AG08395 (cell line): ENCODE measurements at places on chromosomes 6 and 20.
A peak's percentile ranks its signal among the peaks of the same experiment; 100 is the strongest.

DNA sequence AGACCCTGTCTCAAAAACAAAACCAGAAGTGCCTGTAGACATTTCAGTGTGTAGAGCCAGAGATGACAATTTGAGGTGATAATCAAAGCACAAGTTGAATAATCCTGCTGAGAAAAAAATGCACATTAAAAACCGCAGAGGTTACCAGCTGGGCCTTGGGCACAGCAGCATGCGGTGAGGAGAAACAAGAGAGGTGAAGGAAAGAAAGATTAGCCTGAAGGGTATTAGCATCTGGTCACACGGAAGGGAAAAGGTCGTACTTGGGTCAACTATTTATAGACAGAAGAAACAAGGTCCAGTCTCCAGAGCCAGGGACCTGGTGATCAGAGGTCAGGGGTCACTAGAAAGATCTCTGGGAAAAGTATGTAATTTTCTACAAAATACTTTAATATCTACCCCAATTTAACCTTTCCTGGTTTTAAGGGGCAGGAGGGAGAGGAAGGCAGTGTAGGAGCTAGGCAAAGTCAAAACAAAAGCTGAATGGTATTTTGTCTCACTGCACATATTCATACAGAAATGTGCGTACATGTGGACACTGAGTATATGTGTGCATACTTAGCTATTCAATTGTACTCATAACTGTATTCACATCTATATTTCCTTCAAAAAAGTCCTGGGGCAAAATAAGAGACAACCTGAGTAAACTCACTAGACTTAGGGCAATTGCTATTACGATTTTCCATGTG, 10.1 kb downstream of the MAP7 start:
- DNase-seq: no peak

DNA sequence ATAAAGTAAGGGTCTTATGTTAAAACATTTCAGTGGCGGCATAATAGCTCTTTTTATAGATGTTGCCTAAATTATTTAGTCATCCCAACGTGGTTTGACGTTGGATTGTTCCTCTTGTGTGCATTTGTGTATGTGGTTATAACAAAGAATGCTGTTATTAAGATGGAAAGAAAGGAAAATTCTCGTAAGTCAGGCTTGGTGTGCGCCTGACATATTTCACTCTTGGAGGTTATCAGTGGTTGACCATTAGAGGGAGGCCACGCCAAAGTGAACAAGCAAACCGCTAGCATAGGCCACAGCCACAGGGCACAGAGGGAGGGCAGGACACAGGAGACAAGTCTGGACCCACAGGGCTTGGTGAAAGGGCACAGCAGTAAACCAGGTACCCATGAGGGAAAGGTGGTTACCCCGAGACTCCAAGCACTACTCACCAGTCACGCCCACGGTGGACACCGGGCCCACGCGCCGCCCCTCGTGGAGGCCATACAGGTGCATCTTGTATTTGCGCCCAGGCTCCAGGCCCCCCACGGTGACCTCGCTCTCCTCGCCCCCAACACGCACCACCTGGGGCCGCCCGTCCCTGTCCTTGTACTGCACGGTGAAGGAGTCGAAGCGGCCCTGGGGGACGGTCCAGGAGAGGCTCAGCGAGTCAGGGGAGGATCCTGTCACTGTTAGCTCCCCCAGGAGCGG, 22.9 kb downstream of the CYP21A2 start:
- no peak for DNase-seq

DNA sequence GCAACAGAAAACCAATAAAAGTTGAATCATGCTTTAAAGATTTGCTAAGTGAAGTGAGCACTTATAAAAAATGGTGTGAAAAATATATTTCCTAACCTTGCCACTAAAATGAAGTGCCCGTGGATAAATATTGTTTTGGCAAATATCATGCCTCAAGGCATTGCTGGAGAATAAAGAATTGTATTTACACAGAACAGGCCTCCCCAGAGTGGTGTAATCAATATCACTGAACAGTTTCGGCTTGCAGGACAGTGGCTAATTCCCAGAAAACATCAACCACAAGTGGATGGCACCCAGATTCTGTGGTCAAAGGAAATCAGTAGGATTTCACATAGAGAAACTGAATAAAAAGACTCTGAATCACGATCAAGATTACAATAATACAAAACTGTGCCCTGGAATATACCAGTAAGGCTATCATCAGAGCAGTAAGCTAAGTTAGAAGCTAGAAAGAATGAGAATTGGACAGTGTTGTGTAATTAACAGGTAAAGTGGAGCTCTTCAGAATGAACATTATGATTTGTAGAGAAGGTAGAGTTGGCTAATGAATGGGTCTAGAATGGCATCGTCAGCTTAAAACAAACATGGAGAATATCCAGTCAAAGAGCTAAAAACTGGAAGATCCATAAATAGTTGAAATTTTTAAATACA, 1026.9 kb upstream of the ADGRB3 start:
- DNase-seq: no peak

DNA sequence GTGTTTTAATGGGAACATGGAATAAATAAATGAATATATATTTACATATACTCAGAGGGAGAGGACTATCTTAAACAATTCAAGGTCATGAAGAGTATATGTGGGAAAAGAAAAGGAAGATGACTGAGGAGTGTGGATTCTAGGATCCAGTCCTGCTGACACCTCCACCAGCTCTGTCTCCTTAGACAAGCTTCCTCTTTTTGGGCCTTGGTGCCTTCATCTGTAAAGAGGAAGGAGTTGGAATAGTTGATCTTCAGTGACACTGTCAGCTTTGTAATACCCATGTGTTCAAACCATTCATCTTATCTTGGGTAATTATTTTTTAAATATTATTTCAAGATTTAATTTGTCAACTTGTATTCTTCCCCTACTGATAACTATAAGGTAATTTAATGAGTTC, 338.0 kb downstream of the ADGRB3 start:
- DNase-seq: no peak

GRCh38 chr6:39228111-39228971, 934 bp downstream of the KCNK5 start:
- DNase-seq: no peak

DNA sequence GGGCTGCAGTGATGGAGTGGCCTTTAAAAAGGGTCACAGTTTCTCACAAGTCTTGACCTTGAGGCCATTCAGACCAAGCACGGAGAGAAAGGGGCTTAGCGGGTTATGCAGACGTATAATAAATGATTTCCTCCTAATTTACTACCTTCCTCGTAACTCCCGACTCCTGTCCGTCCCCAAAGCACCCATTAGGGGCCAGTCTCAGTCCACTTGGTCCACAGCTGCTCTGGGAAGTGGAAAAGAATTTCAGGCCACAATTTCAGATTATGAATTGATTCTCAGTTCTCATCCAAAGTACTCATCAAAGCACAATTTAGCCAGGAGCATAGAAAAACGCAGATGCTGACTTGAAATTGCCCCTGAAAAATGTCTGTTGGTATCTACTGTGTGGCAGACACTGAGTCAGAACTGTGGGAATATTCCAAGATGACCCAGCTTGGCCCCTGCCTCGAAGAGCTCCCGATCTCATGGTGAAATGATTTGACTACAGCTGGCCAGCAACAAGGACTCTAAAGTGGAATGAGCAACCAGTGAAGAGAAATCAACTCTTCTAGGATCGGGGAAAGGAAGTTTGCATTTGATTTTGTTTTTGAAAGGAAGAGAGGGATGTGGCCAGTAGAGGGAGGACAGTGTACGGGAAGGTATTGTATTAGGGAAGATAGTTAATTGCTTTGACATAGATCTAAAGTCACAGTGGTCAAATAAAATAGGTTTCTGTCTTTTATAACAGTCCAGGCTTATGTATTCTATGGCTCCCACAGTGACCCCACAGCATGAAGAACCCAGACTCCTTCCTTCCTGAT, 15.2 kb upstream of the STK35 start:
- peak; percentile 37 for DNase-seq

GRCh38 chr6:2938632-2939083, 32.7 kb downstream of the SERPINB6 start:
- no peak for DNase-seq

- no peak for DNase-seq
Measured at GRCh38 chr20:39364320-39364719, 402.2 kb downstream of the DHX35 start.

DNA sequence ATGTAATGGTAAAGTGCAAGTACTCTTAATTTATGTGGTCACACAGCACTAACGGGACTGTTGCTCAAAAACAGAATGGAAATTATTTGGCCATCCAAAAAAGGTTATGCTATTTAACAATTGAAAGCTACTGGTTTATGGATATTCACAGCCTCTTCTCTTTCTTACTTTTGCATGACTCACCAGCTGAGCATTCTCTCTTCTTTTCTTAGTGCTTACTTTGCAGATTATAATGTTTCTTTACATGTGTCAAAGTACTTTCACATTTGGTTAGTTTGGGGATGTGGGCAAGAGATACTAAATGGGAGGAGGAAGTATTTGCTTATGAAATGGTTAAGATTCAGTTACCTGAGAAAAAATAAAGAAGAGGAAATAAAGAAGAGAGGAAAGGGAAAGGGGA, 610.5 kb downstream of the HTR1B start:
- no peak for DNase-seq

GRCh38 chr6:46985943-46986342, 56.2 kb downstream of the ADGRF1 start:
- DNase-seq: no peak

DNA sequence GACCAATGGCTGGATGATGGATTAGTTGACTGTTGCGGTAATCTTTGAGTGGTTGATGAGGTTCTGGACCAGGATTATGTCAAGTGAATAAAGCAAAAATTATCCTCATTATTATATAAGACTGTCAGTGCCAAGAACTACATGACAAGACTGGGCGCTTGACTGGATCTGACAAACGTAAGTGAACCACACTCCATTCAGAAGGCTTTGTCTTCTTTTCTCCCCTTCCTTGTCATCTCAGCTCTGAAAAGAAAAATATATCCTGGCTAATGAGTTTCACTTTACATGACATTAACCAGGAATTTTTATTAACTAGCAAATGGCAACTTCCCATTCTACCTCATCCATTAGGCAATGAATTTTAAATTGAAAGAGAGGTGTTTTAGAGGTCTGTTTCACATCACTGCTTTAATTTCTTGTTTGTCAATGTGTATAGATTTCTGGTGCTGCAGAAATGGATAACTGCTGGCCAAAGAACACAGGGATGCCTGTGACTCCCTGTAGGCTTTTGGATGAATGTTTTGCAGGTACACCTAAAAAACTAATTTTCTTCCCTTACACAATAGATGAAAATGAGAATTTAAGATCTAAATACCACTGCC, 150.1 kb downstream of the ELOVL4 start:
- DNase-seq: no peak

GRCh38 chr6:153735761-153736160, 303.3 kb upstream of the OPRM1 start:
- no peak for DNase-seq

DNA sequence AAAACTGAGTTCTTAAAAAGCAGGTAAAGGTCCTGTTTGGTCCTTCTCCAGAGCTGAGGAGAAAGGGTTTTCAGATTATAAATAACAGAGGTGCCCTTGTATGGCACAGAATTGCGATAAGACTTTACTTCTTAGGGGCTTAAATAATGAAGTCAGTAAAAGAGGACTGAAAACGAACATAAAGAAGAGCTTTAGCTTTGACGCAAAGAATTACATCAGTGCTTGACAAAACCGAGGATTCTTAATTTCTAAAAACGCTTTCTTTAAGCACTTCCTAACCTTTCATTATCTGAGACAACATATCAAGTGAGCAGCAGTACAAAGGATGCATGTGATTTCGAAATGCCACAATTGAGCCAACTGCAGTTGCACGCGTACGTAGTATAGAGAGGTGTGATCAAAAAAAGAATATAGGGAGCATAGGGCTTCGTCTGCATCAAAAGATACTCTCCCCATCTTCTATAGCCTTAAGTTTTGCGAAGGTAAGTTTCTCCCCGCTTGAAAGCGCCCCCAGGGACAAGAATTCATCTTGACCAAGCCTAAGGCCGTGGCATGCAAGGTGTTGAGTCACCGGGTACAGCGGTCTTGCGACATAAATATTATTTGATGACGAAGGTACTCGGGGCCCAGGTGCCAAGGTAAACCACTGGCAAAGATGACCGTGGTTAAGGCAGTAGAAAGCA, 778 bp upstream of the LOC128125822 start:
- DNase-seq: peak; percentile 51

- DNase-seq: no peak
Measured at GRCh38 chr6:32855467-32856174, 1.6 kb downstream of the PSMB9 start.

DNA sequence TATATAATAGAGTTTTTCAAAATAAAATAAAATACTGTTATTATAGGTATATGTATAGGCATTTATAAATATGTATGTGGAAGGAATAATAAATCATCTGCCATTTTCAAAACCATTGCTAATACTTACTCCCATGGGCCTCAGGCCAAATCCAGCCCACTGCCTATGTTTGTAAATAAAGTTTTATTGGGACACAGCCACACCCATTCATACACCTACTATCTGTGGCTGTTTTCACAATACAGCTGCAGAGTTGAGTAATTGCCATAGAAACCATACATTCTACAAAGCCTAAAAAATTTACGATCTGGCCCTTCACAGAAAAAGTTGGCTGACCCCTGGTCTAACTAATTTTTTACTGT, 9.5 kb downstream of the ALDH5A1 start:
- no peak for DNase-seq

DNA sequence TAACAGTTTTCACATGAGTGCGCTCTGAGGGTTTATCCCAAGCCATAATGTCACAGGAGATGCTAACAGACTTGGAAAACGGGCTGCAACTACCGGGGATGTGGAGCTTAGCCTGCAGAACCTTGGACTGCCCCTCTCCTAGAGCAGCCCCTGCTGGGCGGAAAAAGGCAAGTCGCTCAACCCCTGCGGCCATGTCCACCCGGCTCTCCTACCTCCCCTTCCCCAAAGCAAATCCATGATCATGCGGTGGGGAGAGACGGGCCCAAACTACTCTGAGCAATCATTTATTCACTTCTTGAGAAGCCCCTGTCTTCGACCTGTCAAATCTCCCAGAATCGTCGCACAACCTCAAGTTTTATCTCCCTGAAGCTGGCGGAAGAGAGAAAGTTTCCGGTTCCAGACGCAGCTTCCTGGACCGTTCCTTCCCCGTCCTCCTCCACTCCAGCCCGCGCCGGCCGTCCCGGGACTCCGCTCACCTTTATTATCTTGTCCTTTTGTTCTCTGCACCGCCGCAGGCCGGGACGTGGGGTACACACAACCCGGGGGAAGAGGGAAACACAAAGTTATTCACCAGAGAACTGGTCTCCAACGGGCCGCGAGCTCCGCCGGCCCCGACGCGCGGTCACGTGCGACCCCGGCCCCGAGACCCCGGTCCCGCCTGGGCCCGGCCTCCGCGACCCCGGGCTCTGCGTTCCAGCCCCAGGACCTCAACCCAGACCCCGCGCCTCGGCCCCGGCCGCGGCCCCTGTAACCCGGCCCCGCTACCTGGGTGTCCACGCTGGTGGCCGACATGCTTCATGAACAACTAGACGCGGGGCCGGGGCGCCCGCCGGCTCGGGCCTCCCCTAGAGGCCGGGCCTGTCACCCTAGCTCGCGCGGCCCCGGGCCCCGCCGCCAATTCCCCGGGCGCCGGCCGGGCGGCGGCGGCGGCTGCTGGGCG, 560 bp downstream of the YTHDF1 start:
- peak; percentile 76 for DNase-seq

DNA sequence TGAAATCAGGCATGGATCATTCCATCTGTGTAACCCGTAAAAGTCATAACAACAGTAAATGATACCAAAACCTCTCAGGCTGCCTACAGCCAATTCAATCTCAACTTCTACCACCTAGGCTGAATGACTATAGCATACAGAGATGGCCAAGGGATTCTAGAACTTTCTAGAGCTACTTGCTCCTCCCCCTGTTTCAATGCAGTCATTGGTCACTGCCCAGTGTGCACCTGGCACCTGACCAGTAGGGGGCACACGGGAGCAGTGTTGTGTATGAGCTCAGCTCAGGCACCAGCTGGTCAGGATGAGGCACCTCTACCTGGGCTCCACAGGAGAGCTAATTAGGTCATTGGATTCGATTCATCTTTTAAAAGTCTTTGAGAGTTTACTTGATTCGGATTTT, 86.2 kb downstream of the PLEKHG1 start:
- peak; percentile 33 for DNase-seq
